MCF 10A (cell line): ENCODE measurements at places on chromosomes 16 and 17.

DNA sequence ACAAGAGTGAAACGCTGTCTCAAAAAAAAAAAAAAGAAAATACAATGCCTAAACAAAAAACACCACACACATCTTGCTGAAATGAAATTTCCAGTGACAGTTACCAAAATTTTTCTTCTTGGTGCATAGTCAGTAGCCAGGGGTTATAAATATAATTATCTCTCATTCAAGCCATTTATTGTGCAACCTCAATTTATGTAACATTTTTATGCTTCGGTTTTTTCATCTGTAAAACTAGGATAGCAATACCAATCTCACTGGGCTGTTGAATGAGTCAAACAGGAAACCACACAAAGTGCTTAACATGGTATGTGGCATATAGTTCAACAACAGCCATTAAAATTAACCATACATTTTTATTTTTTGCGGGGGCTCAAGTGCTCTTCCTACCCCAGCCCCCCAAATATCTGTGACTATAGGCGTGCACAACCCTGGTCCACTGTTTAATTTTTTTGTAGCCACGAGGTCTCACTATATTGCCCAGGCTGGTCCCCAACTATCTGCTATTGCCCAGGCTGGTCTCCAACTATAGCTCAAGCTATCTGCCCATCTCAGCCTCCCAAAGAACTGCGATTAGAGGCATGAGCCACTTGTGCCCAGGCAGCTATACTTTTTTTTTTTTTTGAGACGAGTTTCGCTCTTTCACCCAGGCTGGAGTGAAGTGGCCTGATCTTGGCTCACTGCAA, 2.6 kb downstream of the COG4 start:
- peaks cover 52% of the 10 kb centered on the region for H3K36me3 ChIP-seq
- no peak overlapping the region for H3K27ac ChIP-seq
- H3K4me1 ChIP-seq, result peaks cover 4% of the 10 kb centered on the region
- H3K27me3 ChIP-seq, result no peaks in the 10 kb centered on the region
- H3K4me3 ChIP-seq, result no peak overlapping the region

DNA sequence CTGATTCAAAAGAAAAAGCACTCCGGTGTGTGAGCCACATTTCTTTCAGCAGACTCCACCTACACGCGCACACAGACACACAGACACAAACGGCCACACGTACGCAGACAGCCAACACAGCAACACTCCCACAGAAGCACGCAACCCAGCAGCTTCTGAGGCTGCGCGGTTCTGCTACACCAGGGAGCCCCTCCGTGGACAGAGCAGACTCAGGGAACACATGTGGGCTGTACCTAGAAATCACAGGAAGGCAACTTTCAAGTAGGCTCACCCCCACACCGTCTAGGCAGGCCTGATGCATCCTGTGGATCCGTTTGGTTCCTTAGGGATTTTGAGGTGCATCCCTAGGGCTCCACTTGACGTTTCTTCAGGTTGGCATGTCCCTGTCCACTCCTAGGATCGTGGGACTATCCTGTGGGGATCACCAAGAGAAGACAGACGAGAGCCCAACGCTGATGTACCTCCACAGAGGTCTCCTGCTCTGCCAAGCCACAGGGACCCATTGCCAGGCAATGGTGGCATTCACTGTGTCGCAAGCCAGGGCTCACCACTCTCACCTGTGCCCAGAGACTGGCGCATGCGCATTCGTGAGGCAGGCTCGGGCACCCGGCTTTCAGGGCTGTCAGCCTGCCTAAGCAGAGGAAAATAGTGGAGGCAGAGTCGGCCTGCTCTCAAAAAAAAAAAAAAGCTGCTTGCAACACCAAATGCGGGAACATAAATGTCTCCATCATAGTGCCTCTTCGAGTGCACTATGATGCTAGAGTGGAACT, 2333.3 kb downstream of the TP53TG3F start:
- no peaks in the 10 kb centered on the region for H3K4me1 ChIP-seq
- no peak overlapping the region for H3K27ac ChIP-seq

GRCh38 chr17:49741692-49742076, 22.2 kb downstream of the FAM117A start:
- H3K27me3 ChIP-seq, result no peaks in the 10 kb centered on the region
- H3K27ac ChIP-seq, result no peak overlapping the region
- DNase-seq, result no peak
- H3K4me1 ChIP-seq, result peaks cover 6% of the 10 kb centered on the region
- H3K36me3 ChIP-seq, result no peaks in the 10 kb centered on the region
- H3K4me3 ChIP-seq, result no peak overlapping the region

DNA sequence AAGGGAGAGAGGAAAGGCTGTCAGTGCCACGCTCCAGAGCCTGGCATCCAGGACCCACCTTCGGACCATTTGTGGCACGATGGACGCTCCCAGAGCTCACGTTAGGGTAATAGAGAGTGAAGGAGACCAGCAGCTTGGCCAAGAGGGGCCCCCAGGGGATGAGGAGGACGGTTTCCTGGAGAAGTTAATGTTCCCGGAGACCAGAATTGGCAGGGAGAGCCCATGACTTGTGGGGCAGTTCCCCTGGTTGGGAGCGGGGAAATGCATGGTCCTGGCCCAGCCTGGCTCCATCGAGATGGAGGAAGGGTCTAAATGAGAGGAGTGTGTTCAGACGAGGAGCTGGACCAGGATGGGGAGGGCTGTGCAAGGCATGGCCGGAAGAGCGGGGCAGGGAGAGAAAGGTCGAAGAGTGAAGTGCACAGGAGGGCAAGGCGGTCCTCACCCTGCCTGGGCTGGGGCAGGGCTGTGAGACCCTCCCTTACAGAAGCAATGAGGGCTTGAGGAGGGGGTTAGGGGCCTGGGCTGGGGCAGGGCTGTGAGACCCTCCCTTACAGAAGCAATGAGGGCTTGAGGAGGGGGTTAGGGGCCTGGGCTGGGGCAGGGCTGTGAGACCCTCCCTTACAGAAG, 2.9 kb upstream of the HIC1 start:
- no peak for DNase-seq
- H3K27me3 ChIP-seq, result no peaks in the 10 kb centered on the region
- H3K36me3 ChIP-seq, result peaks cover 5% of the 10 kb centered on the region
- peaks cover 17% of the 10 kb centered on the region for H3K4me1 ChIP-seq

DNA sequence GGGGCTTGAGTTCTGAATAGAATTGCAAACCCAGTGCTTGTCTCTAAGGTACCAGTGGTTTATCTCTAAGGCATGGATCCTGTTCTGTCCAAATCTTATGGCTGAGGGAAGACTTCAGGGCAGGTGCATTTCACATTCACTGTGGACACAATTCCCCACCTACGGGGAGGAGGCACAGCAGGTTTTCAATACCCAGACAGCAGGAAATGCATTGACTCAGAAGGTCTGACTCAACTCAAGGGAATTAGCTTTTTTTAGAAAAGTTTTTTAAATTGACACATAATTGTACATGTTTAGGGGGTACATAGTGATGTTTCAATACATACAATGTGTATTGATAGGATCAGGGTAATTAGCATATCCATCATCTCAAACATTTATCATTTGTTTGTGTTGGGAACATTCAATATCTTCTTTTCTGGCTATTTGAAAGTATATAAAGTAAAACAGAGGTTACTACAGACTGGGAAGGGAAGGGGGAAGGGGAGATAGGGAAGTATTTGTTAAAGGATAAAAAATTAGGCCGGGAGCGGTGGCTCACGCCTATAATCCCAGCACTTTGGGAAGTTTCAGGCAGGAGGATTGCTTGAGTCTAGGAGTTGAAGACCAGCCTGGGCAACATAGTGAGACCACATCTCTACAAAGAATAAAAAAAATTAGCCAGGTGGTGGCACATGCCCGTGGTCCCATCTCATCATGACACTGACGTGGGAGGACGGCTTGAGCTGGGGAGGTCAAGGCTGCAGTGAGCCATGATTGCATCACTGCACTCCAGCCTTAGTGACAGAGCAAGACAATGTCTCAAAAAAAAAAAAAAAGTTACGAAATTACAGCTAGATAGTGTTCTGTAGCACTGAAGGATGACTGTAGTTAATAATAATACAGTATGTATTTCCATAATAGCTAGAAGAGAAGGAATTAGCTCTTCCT, 54.9 kb downstream of the RGS9 start:
- H3K4me1 ChIP-seq, result peaks cover 6% of the 10 kb centered on the region
- peak; percentile 70 for DNase-seq
- H3K27ac ChIP-seq, result no peak overlapping the region
- H3K36me3 ChIP-seq, result no peaks in the 10 kb centered on the region
- no peaks in the 10 kb centered on the region for H3K27me3 ChIP-seq
- H3K4me3 ChIP-seq, result no peak overlapping the region

- no peaks in the 10 kb centered on the region for H3K27me3 ChIP-seq
- no peak for DNase-seq
- H3K27ac ChIP-seq, result no peak overlapping the region
- H3K4me3 ChIP-seq, result no peak overlapping the region
Measured at GRCh38 chr16:69555437-69555836, 10.3 kb upstream of the NFAT5 start.

DNA sequence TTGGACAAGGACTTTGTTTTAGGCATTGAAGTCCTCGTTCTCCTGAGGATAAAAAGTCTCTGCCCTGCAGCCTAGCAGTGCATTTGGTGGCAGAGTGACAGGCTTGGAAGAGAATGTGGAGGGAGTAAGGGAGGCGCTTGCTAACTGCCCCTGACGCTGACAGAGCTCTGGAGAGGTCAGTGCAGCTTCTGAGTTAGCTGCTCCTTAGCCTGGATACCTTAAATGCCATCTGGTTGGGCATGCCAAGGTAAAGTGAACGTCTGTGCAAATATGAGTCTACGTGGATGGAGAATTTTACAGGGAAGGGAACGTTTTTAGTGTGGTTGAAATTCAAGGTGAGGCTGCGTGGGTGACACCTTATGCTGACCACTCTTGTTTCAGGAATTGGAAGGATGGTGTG, 44.4 kb downstream of the SEC14L1 start:
- no peaks in the 10 kb centered on the region for H3K27me3 ChIP-seq
- peaks cover 7% of the 10 kb centered on the region for H3K4me1 ChIP-seq

DNA sequence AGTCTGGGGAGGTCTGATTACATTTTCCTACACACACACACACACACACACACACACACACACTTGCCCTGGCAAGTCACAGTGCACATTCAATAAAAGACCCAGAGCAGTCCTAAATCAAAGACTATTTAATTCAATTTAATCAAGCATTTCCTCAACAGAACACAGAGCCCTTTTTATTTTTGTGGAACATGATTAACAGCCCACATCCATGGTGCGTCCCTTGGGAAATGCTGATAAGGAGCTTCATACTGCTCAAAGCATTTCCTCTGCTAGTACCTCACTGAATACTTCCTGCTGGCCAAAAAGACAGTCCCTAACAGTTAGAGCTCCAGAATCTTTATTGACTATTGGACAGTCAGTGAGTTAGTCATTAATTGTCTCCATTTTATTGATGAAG, 43.1 kb upstream of the MYH10 start:
- H3K27ac ChIP-seq, result no peak overlapping the region
- H3K4me1 ChIP-seq, result no peaks in the 10 kb centered on the region
- H3K4me3 ChIP-seq, result no peak overlapping the region
- DNase-seq, result no peak
- no peaks in the 10 kb centered on the region for H3K36me3 ChIP-seq

- H3K27me3 ChIP-seq, result no peaks in the 10 kb centered on the region
- H3K4me3 ChIP-seq, result no peak overlapping the region
- H3K27ac ChIP-seq, result no peak overlapping the region
- no peaks in the 10 kb centered on the region for H3K36me3 ChIP-seq
- DNase-seq, result no peak
Measured at GRCh38 chr17:35050170-35050569, 13.3 kb downstream of the RFFL start.

DNA sequence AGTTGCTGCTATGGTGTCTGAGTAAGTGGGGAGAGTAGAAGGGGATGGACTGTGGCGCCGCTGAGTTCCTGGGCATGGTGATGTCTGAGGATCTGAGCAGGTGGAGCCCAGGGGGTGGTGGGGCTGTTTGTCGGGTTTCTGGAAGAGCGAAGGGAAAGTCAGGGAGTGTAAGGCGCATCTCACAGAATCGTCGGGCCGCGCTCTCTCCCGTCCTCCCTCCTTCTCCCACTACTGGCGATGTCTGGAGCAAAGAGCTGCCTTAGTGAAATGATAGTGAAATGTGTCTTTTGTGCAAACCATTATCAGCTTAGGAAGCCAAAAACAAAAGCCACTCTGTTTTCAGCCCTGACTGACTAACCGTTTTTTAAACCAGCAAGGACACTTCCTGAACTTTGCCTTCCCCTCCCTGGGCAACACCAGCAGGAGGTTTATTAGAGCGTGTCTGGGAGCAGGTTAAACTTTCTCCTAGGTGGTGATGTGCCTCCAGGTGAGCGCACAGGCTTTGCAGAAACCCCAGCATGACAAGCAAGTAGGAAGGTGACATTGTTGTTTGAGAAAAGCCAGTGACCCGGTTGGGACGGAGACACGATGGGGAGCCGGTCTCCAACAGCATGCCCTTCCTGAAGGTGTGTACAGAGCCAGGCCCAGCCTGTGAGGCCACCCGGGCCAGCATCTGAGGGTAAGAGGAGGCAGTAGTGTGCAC, 49.1 kb downstream of the RAB11FIP3 start:
- no peaks in the 10 kb centered on the region for H3K4me1 ChIP-seq
- H3K4me3 ChIP-seq, result no peak overlapping the region
- no peak for DNase-seq
- peaks cover 37% of the 10 kb centered on the region for H3K36me3 ChIP-seq
- H3K27ac ChIP-seq, result no peak overlapping the region
- H3K27me3 ChIP-seq, result no peaks in the 10 kb centered on the region

DNA sequence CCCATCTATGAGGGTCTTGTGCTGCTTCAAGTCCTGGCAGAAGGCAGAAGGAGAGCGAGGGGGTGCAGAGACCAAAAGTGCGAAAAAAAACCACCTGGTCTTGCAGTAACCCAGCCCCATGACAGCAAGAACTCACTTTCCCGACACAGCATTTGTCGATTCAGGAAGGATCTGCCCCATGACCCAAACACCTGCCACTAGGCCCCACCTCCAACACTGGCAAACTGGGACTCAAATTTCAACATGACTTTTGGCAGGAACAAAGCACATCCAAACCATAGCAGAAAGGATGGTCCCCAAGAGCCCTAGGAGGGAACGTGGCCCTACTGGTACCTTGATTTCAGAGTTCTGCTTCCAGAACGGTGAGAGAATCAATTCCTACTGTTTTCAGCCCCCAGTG, 34.7 kb upstream of the KLHDC4 start:
- H3K4me3 ChIP-seq, result no peak overlapping the region
- DNase-seq, result no peak
- no peaks in the 10 kb centered on the region for H3K27me3 ChIP-seq

- DNase-seq, result no peak
- no peak overlapping the region for H3K27ac ChIP-seq
- H3K36me3 ChIP-seq, result no peaks in the 10 kb centered on the region
- H3K4me1 ChIP-seq, result no peaks in the 10 kb centered on the region
- no peaks in the 10 kb centered on the region for H3K27me3 ChIP-seq
- no peak overlapping the region for H3K4me3 ChIP-seq
Measured at GRCh38 chr17:75540923-75541503, 15.5 kb downstream of the LLGL2 start.

- no peak overlapping the region for H3K27ac ChIP-seq
- peaks cover 4% of the 10 kb centered on the region for H3K36me3 ChIP-seq
- no peak for DNase-seq
- H3K4me3 ChIP-seq, result no peak overlapping the region
- no peaks in the 10 kb centered on the region for H3K27me3 ChIP-seq
- H3K4me1 ChIP-seq, result peaks cover 12% of the 10 kb centered on the region
Measured at GRCh38 chr16:86392436-86393152, 117.7 kb upstream of the FOXF1 start.
